Activated CD4-positive, alpha-beta T cell treated with anti-CD3 and anti-CD28 coated beads for 36 hours (primary cell): ENCODE measurements at places on chromosomes 6 and 20. TPM values are rescaled to one million over a fixed set of nuclear protein-coding genes. Genes with fewer than 3 reads are reported as not detected.

- no peak overlapping the region for H3K27ac ChIP-seq
- H3K27me3 ChIP-seq = no peaks in the 10 kb centered on the region
- no peak for DNase-seq
- no peaks in the 10 kb centered on the region for H3K36me3 ChIP-seq
Measured at GRCh38 chr6:81265106-81265505, 487.4 kb downstream of the TENT5A start.

GRCh38 chr20:26209171-26209941 lies 512.7 kb upstream of the ZNF337 start:
- peaks cover 20% of the 10 kb centered on the region for H3K27me3 ChIP-seq
- peaks cover 7% of the 10 kb centered on the region for H3K4me1 ChIP-seq
- peak; percentile 12 for DNase-seq
- H3K27ac ChIP-seq = no peak overlapping the region
- H3K4me3 ChIP-seq = peak overlapping the region; percentile 15
- peaks cover 8% of the 10 kb centered on the region for H3K36me3 ChIP-seq

DNA sequence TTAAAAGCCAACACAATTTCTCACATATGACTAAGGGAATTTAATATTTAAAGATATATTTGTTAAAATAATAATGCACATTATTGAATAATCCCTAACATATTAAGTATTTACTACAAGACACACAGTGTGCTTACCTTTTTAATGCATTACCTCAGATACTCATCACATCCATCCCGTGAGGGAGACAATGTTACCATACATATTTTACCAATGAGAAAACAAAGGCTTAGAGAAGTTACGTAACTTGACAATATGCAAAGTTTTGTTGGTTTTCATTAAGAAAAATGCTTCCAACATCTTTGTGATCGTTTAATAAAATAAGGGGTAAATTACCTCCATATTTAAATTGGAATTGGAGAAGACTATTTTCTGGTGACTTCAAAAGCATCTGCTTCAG lies 4.3 kb downstream of the IFNGR1 start:
- no peak for DNase-seq
- peaks cover 41% of the 10 kb centered on the region for H3K4me1 ChIP-seq
- no peak overlapping the region for H3K27ac ChIP-seq
- H3K27me3 ChIP-seq = no peaks in the 10 kb centered on the region
- peaks cover 12% of the 10 kb centered on the region for H3K36me3 ChIP-seq

DNA sequence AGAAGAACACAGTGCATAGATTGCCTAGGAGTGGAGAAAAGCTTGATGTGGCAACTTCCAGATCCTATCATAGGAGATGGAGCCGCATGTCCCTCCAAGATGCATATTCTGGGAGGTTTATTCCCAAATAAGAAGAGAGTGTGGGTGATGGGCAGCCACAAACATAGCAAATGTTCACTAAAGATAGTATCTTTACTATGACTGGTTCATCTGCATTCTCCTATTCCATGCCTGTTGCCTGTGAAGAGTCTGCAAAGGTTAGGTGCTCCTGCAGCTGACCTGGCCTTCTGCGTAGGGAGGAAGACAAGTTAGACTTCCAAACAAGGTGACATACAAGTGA lies 14.5 kb upstream of the CCN6 start:
- H3K4me1 ChIP-seq = peaks cover 78% of the 10 kb centered on the region
- DNase-seq = no peak
- no peak overlapping the region for H3K4me3 ChIP-seq
- no peak overlapping the region for H3K27ac ChIP-seq

- peak overlapping the region; percentile 80 for H3K4me3 ChIP-seq
- H3K27me3 ChIP-seq = no peaks in the 10 kb centered on the region
- peaks cover 3% of the 10 kb centered on the region for H3K36me3 ChIP-seq
- peaks cover 45% of the 10 kb centered on the region for H3K4me1 ChIP-seq
- H3K27ac ChIP-seq = no peak overlapping the region
Measured at GRCh38 chr20:32482442-32483261, 102.5 kb downstream of the NOL4L start.

Gene GTSF1L
- total RNA-seq = not detected

GRCh38 chr6:156175971-156176421 lies 601.2 kb upstream of the ARID1B start:
- peaks cover 3% of the 10 kb centered on the region for H3K36me3 ChIP-seq
- H3K27ac ChIP-seq = peak overlapping the region; percentile 38
- H3K4me3 ChIP-seq = no peak overlapping the region
- no peaks in the 10 kb centered on the region for H3K27me3 ChIP-seq
- H3K4me1 ChIP-seq = peaks cover 22% of the 10 kb centered on the region

Gene SPTLC3
- total RNA-seq = 1.3 TPM

Gene CGAS
- total RNA-seq = 22.2 TPM

Gene CDH26
- 0.88 TPM for total RNA-seq

DNA sequence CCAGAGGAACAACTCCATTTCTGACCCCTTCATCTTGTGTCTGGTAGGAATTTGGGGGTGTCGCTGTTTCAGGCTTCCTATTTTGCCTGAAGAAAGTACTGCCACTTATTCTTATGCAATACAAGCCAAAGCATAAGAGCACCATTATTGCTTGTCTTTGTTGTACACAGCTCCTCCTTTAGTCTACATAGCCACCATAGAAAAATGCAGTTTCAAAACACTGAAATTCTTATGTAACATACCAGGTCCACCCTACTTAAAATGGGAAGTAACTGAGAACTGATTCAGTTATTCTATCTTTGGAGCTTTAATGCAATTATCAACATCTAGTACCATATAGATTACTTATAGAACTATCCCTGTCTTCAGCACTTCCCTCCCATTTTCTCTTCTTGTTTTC lies 255.5 kb downstream of the ARHGAP18 start:
- no peaks in the 10 kb centered on the region for H3K36me3 ChIP-seq
- DNase-seq = no peak
- H3K4me1 ChIP-seq = peaks cover 43% of the 10 kb centered on the region
- no peaks in the 10 kb centered on the region for H3K27me3 ChIP-seq

DNA sequence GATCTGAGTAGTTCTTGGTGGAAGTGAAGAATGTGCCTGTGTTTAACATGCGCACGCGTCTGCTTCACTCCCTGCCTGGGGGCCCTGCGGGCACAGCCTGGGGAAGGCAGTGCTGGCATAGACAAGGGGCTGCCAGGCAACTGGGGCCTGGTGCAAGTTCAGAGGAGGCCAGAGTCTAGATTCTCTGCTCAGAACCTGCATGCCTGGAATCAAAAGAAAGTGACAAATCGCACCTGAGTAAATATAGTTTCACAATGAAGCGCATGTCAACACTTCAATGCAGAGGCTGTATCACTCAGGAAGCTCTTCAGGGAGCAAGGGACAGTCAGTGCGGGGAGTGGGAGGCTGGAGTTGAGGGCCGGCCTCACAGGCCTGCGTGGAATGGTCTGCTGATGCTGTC lies 24.2 kb upstream of the PPP1R14C start:
- H3K4me1 ChIP-seq = peaks cover 2% of the 10 kb centered on the region
- no peak overlapping the region for H3K4me3 ChIP-seq
- no peaks in the 10 kb centered on the region for H3K36me3 ChIP-seq
- no peaks in the 10 kb centered on the region for H3K27me3 ChIP-seq
- no peak overlapping the region for H3K27ac ChIP-seq

Gene ATRN
- 7.6 TPM for total RNA-seq

Gene CTAGE9
- total RNA-seq = 0.21 TPM

- H3K36me3 ChIP-seq = no peaks in the 10 kb centered on the region
- no peaks in the 10 kb centered on the region for H3K4me1 ChIP-seq
- DNase-seq = no peak
- no peak overlapping the region for H3K4me3 ChIP-seq
Measured at GRCh38 chr6:34057191-34057590, 88.7 kb downstream of the GRM4 start.

Gene CFAP206
- not detected for total RNA-seq

DNA sequence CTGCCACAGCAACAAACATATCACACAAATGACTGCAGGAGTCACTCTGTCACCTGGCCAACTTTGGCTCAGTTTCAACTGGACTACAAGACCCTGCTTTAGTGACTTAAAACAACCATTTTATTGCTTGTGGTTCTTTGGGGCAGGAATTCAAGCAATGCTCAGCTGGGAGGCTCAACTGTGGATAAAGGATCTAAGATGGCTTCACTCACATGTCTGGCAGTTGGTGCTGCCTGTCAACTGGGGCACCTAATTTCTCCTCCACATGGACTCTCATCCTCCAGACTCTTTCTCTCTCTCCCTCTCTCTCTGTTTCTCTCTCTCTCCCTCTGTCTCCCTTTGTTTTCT lies 2.8 kb upstream of the EPB41L2 start:
- H3K36me3 ChIP-seq = no peaks in the 10 kb centered on the region
- no peaks in the 10 kb centered on the region for H3K27me3 ChIP-seq
- H3K27ac ChIP-seq = no peak overlapping the region

- H3K27ac ChIP-seq = no peak overlapping the region
- no peaks in the 10 kb centered on the region for H3K27me3 ChIP-seq
- H3K4me3 ChIP-seq = no peak overlapping the region
- H3K4me1 ChIP-seq = peaks cover 13% of the 10 kb centered on the region
- DNase-seq = no peak
Measured at GRCh38 chr6:14393910-14394309, 276.3 kb downstream of the CD83 start.

Gene KIF25
- not detected for total RNA-seq

GRCh38 chr20:33925867-33926266 lies 67.8 kb upstream of the RALY start:
- no peak for DNase-seq
- H3K36me3 ChIP-seq = no peaks in the 10 kb centered on the region
- no peak overlapping the region for H3K4me3 ChIP-seq
- H3K27ac ChIP-seq = no peak overlapping the region
- H3K4me1 ChIP-seq = no peaks in the 10 kb centered on the region
- no peaks in the 10 kb centered on the region for H3K27me3 ChIP-seq

DNA sequence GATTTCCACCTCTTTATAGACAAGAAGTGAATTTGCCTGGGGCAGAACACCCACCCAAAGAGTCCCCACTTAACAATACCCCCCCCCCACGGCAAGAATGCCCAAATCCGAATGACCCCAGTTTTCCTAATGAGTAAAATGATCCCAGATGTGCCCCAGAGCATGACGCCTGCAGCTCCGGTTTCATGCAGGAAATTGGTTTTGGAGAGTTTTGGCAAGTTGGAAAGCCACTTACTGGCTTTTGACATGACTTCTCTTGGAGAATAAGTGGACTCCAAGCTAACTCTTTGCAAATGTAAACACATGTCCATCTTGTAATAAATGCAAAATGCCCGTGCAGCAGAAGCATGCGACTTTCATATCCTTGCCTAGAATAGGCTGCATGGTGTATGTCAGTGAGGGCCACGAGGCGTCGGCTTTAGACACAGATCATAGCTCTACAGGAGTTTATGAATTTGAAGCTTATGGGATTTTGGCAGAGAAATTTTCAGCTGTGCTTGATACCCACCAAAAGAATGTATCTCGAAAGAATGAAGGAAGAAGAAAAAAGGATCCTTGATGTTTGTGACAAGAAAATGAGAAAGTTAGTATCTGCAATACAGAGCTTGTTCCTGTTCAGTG lies 24.2 kb downstream of the EDN3 start:
- H3K4me1 ChIP-seq = no peaks in the 10 kb centered on the region
- no peak overlapping the region for H3K4me3 ChIP-seq
- DNase-seq = no peak
- no peaks in the 10 kb centered on the region for H3K27me3 ChIP-seq
- H3K36me3 ChIP-seq = no peaks in the 10 kb centered on the region

Gene TREML2
- total RNA-seq = 8.2 TPM

GRCh38 chr6:132818404-132819359 lies 4.3 kb downstream of the RPS12 start:
- DNase-seq = no peak
- H3K27me3 ChIP-seq = no peaks in the 10 kb centered on the region
- peaks cover 44% of the 10 kb centered on the region for H3K4me1 ChIP-seq
- H3K27ac ChIP-seq = peak overlapping the region; percentile 88
